ENCODE measurements at places on chromosomes 6 and 20. TPM values are rescaled to one million over a fixed set of nuclear protein-coding genes. Genes with fewer than 3 reads are reported as not detected.

NOTCH4 gene
- total RNA-seq: 0.69 TPM

ESR1 gene
- total RNA-seq: 0.04 TPM

PAQR8 gene
- total RNA-seq: 9.1 TPM

PGC gene
- total RNA-seq: not detected

PRSS16 gene
- total RNA-seq: 2.0 TPM

BPIFB2 gene
- not detected for total RNA-seq

- DNase-seq: no peak
- no peak overlapping the region for H3K27ac ChIP-seq
- peaks cover 50% of the 10 kb centered on the region for H3K4me1 ChIP-seq
- no peak overlapping the region for H3K4me3 ChIP-seq
- H3K36me3 ChIP-seq: peaks cover 33% of the 10 kb centered on the region
These were observed 35.7 kb downstream of the IGF2R start for GRCh38 chr6:160004419-160005175.

GRCh38 chr6:84141521-84141920 is 85.9 kb downstream of the CEP162 start:
- H3K4me3 ChIP-seq: no peak overlapping the region
- DNase-seq: no peak
- H3K27me3 ChIP-seq: no peaks in the 10 kb centered on the region
- no peaks in the 10 kb centered on the region for H3K4me1 ChIP-seq
- H3K36me3 ChIP-seq: peaks cover 28% of the 10 kb centered on the region
- H3K27ac ChIP-seq: no peak overlapping the region

DNA sequence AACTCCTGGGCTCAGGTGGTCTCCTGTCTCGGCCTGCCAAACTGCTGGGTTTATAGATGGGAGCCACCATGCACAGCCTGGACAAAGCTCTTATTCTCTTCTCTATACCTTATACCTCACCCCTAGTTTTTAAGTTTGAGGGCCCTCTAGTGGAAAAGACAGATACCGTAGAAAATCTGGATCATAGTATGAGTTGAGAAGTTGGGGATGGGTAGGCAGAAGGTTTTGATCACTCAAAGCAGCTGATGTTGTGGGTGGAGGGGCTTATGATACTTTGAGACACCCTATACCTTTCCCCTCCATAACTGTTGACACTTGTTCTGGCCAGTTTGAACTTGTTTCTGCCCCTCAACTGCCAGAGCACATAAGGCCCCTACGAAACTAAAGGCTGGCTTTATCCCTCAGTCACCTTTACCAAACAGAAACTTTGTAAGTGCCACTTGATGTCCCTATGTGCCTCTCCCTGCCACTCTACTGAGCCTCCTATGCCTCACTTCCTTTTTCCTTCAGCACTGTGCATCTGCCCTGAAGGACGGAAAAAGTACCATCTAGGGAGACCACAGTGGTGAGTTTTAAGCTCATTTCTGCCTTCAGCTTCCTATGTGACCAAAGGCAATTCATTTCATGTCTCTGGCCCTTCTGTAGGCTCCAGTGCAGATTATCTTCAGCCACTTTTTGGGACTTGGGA is 28.6 kb downstream of the RALY start:
- peaks cover 8% of the 10 kb centered on the region for H3K36me3 ChIP-seq
- no peak overlapping the region for H3K4me3 ChIP-seq
- H3K4me1 ChIP-seq: peaks cover 78% of the 10 kb centered on the region
- DNase-seq: no peak

- H3K4me1 ChIP-seq: peaks cover 60% of the 10 kb centered on the region
- no peak for DNase-seq
- peak overlapping the region; percentile 89 for H3K27ac ChIP-seq
- H3K27me3 ChIP-seq: no peaks in the 10 kb centered on the region
- peaks cover 32% of the 10 kb centered on the region for H3K36me3 ChIP-seq
- H3K4me3 ChIP-seq: peak overlapping the region; percentile 93
These were observed 486 bp downstream of the FKBP1A start for GRCh38 chr20:1392443-1392692.

GRCh38 chr20:59178983-59179595 is 15.5 kb downstream of the ZNF831 start:
- no peak for DNase-seq
- H3K27me3 ChIP-seq: no peaks in the 10 kb centered on the region
- H3K4me1 ChIP-seq: peaks cover 83% of the 10 kb centered on the region
- H3K4me3 ChIP-seq: no peak overlapping the region
- peaks cover 37% of the 10 kb centered on the region for H3K36me3 ChIP-seq

DNA sequence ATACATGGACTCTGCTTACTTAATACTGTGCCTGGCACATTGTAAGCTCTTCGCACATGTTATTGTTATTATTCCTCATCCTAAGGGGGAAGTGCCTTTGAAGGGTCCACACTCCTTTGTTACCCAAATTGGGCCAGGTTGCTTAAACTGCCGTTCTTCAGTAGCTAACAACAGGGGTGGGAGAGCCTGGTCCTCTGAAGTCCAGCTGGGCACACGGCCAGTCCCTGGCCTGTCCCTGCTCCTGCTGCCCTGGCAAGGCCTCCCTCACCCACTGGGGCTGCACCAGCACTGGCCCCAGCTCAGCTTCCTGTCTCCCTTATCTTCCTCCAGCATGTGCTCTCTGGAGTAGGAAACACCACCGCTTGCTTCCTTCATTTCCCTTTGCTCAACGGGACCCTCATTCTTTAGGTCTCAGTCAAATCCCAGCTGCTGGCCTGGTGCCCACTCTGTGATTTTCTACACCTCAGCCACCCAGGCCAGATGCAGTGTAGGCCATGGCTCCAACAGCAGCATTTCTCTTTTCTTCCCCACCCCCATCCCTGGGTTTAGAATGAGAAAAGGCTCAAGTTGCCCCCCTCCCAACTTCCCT is 5.5 kb upstream of the PROCR start:
- H3K27me3 ChIP-seq: no peaks in the 10 kb centered on the region
- DNase-seq: no peak
- H3K4me1 ChIP-seq: peaks cover 6% of the 10 kb centered on the region
- H3K27ac ChIP-seq: no peak overlapping the region
- H3K36me3 ChIP-seq: no peaks in the 10 kb centered on the region
- no peak overlapping the region for H3K4me3 ChIP-seq

DNA sequence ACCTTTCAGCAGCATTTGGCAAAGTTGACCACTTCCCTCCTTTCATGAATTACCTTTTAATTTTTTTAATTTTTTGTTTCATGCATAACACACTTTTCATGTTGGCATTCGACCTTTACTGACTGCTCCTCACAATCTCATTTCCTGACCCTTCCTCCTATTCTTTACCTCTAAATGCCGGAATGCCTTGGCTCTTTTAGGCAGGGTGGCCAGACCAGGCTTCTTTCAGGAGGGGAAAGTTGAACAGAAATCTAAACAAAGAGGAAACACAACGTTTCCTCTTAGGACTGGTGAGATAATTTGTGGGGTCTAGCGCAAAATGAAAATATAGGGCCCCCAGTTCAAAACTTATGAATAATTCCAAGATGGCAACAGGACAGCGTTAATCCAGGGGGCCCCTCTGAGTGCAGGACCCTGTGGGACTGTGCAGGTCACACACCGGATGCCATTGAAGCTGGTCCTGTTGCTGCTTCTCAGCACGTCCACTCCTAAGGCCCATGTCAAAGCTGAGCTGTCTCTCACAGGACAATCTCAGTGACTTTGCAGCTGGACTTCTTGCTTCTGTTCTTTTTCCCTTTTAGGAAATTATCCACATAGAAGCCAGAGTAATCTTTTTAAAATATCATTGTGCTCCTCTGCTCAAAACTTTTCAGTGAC is 313.8 kb downstream of the HDGFL1 start:
- no peak for DNase-seq
- no peak overlapping the region for H3K4me3 ChIP-seq
- H3K27me3 ChIP-seq: peaks cover 3% of the 10 kb centered on the region
- no peak overlapping the region for H3K27ac ChIP-seq
- H3K4me1 ChIP-seq: no peaks in the 10 kb centered on the region

DNA sequence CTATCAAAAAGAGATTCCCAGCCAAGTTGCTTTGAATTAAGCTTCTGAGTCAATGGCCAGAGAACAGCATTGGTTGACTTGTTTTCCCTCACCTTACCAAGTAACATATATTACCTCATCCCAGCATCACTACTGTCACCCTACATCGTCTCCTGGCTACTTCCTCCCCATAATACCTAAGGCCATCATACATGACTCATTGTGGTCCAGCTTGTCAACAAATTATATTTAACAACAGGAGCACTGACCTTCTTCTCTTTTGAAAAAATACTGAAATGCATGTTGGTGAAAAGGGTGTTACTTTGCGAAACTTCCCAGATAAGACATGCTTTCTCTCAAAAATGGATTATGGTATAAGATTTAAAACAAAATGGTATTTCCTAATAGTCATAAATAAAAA is 106.9 kb downstream of the TBX18 start:
- no peak overlapping the region for H3K27ac ChIP-seq
- no peaks in the 10 kb centered on the region for H3K27me3 ChIP-seq
- no peak for DNase-seq
- no peaks in the 10 kb centered on the region for H3K36me3 ChIP-seq
- no peaks in the 10 kb centered on the region for H3K4me1 ChIP-seq
- no peak overlapping the region for H3K4me3 ChIP-seq

GRCh38 chr6:100657678-100658330 is 193.1 kb upstream of the SIM1 start:
- peaks cover 10% of the 10 kb centered on the region for H3K36me3 ChIP-seq
- DNase-seq: no peak
- no peaks in the 10 kb centered on the region for H3K4me1 ChIP-seq
- H3K4me3 ChIP-seq: no peak overlapping the region
- no peaks in the 10 kb centered on the region for H3K27me3 ChIP-seq

DNA sequence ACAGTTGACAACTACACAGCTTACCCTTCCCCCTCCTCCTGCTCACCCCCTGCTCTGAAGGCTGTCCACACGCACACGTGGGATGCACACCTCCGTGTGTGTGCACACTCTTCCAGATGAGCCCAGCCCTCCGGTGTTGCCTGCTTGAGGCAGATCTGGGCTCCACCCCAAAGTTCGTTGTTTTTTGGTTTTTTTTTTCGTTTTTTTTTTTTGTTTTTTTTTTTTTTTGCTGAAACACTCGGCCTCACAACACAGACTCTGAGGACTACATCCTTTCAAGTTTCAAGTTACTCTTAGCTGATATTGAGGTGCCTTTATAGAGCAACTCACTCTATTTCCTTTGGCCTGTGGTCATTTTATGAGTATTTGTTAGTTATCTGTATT is 88.2 kb downstream of the RREB1 start:
- H3K27me3 ChIP-seq: no peaks in the 10 kb centered on the region
- peaks cover 27% of the 10 kb centered on the region for H3K36me3 ChIP-seq
- peak overlapping the region; percentile 24 for H3K4me3 ChIP-seq
- peak; percentile 43 for DNase-seq

- H3K36me3 ChIP-seq: no peaks in the 10 kb centered on the region
- H3K27me3 ChIP-seq: no peaks in the 10 kb centered on the region
- DNase-seq: no peak
- no peak overlapping the region for H3K27ac ChIP-seq
- no peak overlapping the region for H3K4me3 ChIP-seq
- no peaks in the 10 kb centered on the region for H3K4me1 ChIP-seq
These were observed 236.0 kb upstream of the JAG1 start for GRCh38 chr20:10909803-10910202.

DNA sequence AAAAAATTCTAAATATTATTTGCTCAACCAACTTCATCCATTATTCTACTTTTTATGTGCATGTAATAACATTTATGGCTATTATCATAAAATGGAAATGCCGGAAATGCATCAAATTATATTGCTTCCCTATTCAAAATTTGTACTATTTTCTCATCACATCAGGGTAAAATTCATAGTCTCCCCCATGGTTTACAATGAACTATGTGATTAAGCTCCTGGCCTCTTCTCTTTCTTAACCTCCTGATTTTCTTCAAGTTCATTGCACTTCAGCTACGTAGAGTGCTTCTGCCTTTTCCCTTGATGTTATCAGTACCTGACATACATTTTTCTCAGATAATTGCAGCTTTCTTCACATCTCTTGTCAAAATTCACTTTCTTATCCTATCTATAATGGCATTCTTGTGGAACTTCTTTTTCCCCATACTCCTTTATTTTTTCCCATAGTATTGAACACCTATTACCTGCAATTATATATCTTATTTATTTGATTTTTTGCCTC is 699.1 kb upstream of the ADGRB3 start:
- H3K4me1 ChIP-seq: no peaks in the 10 kb centered on the region
- H3K4me3 ChIP-seq: no peak overlapping the region
- no peaks in the 10 kb centered on the region for H3K27me3 ChIP-seq

- no peak for DNase-seq
- no peaks in the 10 kb centered on the region for H3K4me1 ChIP-seq
- H3K27ac ChIP-seq: no peak overlapping the region
- no peaks in the 10 kb centered on the region for H3K27me3 ChIP-seq
- no peak overlapping the region for H3K4me3 ChIP-seq
These were observed 220.8 kb upstream of the FOXA2 start for GRCh38 chr20:22805219-22805618.

DNA sequence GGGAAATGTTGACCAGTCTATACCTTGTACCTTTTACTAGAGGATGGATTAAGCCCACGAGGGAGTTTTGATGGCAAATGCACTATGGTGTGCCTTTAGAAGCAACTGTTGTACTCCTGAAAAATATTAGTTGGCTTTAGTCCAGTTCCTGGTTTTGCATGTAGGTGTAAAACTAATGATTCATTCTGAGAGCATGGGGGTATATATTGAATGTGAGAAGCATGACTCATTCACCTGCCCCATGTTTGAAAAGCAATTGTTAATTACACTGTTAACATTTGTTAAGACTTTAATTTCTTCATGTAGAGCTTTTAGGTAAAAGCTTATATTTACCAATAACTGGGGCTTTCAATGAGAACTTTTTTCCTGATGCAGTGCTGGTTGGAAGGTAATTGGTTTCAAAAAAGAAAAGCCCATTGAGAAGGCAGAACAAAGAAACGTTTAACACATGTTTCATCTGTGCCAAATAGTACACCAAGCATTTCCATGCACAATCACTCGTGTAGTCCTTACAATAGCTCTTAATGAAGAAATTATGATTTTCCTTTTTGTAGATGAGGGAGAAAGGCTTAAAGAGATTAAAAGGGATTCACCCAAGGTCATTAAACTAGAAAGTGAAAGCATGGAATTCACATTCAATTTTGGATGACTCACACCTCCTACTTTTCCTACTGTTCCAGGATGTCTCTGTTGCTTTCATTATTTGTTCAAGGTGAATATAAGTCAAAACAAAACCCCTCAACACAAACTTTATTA is 134.1 kb downstream of the CCDC170 start:
- H3K27ac ChIP-seq: no peak overlapping the region
- no peak for DNase-seq
- no peaks in the 10 kb centered on the region for H3K36me3 ChIP-seq
- no peak overlapping the region for H3K4me3 ChIP-seq
- H3K27me3 ChIP-seq: peaks cover 18% of the 10 kb centered on the region

DNA sequence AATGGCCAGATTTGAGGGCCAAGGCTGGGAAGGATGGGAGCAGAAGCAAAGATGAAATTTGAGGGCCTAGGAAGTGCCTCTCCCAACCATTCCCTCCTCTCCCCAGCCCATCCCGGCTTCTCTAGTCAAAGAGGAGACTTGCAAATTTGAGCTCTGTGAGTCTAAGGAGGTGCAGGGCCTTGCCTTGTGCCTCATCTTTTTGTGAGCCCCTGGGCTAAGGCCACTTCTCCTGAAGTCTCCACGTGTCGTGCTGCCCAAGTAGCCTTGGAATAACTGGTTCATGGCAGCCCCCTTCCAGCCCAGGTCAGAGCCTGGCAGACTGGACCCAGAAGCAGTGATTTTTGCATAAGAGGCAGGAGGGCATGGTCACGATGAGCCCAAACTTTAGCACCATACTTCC is 6.7 kb downstream of the PTGIS start:
- H3K27ac ChIP-seq: no peak overlapping the region
- no peaks in the 10 kb centered on the region for H3K4me1 ChIP-seq
- no peaks in the 10 kb centered on the region for H3K36me3 ChIP-seq
- no peak overlapping the region for H3K4me3 ChIP-seq
- no peak for DNase-seq
